T-cell (primary cell): ENCODE measurements at places on chromosomes 1 and 21.

DNA sequence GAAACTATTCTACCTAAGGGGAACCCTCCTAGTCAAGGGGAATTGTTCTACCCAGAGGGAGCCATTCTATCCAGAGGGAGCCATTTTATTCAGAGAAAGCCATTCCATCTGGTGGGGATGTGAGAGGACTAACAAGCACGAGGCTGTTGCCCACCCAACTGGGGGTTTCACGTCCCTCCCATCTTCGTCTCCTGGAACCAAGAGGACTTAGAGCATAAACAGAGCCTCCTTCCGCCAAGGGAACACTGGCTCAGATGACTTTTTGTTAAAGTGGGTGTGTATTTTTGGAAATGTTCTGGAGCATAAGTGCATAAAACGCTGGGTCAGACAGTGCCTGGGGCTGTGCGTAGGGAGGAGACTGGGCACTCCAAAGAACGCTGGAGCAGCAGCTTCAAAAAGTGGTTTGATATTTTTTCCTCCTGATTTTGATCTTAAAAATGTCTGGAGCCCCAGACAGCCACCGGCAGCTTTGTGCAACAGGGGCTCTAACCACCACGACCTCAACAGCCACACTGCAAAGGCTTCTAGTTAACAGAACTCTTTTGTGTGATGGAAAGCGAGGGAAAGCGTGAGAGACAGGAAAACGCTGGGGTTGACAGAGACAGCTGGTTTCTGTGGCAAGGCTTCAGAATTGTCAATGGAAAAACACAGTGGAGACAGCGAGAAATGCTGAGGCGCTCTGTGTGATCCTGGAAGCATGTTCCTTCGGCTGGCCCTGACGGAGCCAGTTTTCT lies 363.6 kb upstream of the CAMK1G start:
- DNase-seq, result no peak

DNA sequence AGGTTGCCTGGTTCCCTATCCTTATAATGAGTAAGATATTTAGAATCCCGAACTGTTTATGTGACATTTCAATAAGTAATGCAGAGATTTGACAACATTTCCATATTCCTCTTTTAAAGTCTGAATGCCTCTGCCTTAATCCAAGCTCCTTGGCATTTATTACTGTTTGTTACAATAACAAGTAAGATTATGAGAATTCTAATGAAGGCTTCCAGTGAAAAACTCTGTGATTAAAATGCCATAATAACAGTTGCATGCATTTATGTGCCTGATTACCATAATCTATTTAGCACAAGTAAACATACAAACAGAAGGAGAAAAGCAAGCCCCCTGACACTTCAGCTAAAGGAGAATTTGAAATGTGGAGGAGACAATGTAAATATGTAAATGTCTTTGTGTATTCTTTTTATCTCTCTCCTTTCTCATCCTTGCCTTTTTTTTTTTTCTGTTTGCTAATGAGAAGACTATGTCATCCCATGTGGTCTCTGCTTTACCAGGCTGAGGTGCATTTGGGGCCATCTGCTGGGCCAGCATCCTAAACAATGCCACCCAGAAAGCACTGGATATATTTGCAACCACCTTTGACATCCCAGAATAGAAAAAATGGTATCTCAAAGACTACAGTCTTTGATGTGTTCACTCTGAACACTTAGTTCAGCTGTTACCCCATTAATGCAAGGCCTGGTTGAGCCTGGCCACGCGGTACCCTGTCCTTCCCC lies 17.2 kb upstream of the OLIG2 start:
- DNase-seq, result no peak

GRCh38 chr1:17789926-17790325 lies 34.8 kb downstream of the ACTL8 start:
- DNase-seq, result no peak

- DNase-seq, result no peak
Observed at GRCh38 chr1:226481133-226481532, 67.4 kb upstream of the STUM start.

DNA sequence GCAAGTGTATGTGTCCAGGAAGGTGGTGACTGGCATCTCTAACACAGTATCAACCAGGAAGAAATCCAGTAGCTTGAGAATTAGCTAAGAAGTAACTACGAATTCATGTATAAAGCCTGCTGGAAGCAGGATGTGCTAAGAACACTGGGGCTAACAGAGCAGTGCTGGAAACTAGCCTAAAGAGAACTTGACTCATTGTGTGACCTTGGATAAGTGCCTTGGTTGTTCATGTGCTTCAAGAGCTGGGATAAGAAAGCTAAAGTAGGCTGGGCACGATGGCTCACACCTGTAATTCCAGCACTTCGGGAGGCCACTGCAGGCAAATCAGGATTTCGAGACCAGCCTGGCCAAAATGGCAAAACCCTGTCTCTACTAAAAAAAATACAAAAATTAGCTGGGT lies 186.9 kb downstream of the RRAGC start:
- no peak for DNase-seq

DNA sequence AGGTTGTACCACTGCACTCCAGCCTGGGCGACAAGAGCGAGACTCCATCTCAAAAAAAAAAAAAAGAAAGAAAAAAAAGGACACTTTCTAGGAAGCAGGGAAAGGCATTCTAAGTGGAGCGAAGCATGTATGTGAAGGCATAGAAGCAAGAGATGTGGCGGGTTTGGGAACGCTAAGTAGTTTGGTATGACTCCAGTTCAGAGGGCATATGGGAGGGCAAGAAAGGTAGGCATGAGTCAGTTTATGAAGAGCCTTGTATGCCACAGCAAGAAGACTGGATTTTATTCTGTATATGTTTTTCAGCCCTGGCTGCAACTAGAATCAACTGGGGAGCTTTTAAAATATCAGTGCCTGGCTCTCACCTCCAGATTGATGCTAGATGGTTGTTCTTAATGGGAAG lies 4.4 kb upstream of the ELOVL1 start:
- DNase-seq, result no peak

DNA sequence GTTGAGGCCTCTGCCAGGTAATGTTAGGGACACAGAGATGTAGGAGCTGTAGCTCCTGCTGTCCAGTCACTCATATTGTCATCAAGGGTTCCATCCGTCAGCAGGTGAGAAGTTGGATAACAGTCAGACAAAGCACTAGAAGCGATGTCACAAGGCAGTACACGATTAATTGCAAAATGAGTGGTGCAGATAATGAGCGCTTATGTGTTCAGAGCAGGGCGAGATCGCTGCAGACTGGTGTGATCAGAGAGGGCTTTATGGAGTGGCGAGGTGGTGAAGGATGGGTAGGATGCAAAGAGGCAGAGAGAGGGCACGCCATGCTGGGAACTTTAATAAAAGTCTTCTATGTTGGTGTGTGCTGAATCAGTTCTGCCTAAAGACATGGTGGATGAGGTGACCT lies 8.8 kb downstream of the TMCC2 start:
- DNase-seq, result no peak

DNA sequence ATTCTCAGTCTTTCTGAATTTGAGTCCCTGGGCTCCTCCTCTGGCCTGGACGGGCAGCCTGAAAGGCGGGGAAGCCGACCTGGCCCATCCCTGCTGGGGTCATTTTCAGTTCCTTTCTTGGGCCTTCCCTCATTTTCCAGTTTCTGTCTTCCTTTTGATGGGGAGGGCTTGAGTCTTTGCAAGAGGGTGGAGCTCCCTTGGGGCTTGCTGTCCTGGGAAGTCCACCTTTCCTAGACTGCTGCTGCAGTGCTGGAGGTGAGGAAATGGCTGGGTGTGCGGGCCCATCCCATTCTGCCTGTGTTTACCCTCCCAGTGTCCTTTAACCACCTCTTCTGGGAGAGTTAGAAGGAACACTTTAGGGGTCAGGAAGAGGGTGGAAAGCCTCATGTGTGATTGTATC lies 40.4 kb upstream of the SYNC start:
- no peak for DNase-seq

GRCh38 chr1:173775578-173776226 lies 48.8 kb upstream of the DARS2 start:
- no peak for DNase-seq

DNA sequence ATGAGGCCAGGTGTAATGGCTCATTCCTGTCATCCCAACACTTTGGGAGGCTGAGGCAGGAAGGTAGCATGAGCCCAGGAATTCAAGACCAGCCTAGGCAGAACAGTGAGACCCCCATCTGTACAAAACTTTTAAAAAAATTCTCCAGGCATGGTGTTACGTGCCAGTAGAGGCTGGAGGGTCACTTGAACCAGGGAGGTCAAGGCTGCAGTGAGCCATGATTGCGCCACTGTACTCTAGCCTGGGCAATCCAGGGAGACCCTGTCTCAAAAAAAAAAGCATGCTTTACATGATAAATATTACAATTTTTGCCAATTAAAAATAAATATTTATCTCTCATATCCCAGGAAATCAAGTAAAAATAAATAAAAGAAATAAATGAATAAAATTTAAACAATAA lies 17.6 kb upstream of the VPS45 start:
- DNase-seq, result no peak

GRCh38 chr1:10398734-10399443 lies at the start of gene PGD:
Gene PGD, plus strand, starts transcription at chr1:10399064. Its CDS starts 54 bp downstream, at chr1:10399118.
- peak; percentile 96 for DNase-seq

DNA sequence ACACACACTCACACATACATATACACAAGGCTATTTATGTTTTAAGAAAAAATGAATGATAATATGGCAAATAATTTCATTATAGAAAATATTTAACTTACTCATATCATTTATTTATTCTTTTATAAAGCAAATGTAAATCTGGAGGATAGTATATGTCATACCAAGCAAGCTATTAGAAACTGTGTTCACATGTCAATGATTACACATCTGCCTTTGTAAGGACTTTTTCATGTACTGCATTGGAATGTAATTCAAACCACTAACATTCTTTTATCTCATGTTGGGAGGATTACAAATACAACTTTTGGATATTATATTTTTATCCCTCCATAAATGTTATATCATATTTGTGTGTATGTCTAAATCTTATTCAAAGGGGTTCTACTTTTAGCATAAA lies 1887.4 kb downstream of the NCAM2 start:
- no peak for DNase-seq
